Upper lobe of left lung (tissue), 6 donors: ENCODE measurements at places on chromosomes 2 and 18. TPM values are rescaled to one million over a fixed set of nuclear protein-coding genes. Genes with fewer than 3 reads are reported as not detected.

DNA sequence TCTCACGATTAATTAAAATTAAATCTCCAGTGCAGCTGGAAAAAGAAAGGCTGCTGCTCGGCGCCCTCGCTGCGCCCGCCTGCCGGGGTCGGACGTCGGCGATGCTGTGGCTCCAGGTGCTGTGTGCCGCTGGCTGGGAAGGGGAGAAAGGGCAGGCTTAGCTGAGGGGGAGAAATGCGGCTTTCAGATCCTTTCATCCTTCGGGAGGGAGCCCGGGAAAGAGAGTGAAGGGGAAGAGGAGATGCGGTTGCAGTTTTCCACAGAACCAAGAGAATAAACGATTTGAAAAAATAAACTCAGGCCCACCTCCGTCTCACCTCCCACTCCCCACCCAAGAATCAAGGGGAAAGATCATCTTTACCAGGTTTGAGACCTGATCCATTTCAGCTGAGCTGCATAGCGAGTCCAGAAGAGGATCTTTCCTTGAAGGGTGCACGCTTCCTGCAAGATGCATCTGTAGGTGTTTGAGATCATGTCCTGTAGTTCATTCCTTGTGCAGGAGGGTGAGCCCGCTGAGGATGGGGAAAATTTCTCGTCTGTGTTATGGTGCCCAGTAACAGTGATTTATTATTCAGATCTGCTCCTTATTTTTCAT is 495 bp downstream of the TMEM169 start:
- H3K4me3 ChIP-seq, result peak overlapping the region; percentile 64
- no peak for DNase-seq
- peaks cover 23% of the 10 kb centered on the region for H3K4me1 ChIP-seq
- no peaks in the 10 kb centered on the region for H3K27me3 ChIP-seq

GRCh38 chr2:162344617-162344950 is 652 bp downstream of the GCA start:
- H3K27me3 ChIP-seq, result no peaks in the 10 kb centered on the region
- peak overlapping the region; percentile 88 for H3K27ac ChIP-seq
- no peaks in the 10 kb centered on the region for H3K36me3 ChIP-seq

DNA sequence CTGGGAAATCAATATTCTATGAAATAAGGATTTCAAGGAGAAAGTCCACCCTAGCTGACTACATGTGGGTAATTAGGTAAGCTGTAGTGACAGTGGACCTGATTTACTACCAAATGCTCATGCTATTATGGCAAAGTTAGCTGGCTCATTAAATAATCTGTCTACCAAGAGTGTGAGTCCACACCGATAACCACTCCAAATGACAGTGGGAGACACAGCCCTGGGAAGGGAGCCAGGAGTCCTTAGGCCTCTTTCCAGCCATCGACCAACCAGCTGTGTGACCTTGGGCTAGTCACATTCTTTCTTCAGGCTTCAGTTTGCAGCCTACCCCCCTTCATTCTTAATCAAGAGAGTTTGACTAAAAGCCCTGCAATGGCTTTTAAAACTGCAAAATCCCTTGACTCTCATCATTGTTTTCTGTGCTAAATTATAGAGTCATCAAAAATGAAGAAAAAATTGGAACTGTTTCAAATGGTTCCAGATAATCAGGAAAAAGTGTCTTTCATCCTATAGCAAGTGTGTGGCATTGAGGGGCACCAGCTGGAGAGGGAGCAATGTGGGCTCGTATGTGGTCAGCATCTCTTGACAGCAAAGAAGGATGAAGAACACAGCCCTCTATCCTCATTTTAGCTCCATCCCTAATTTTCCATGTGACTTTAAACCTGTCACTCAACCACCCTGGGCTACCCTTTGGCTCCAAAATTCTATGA is 45.6 kb upstream of the SLC14A2 start:
- no peaks in the 10 kb centered on the region for H3K36me3 ChIP-seq
- no peak overlapping the region for H3K4me3 ChIP-seq
- no peak overlapping the region for H3K27ac ChIP-seq
- no peaks in the 10 kb centered on the region for H3K27me3 ChIP-seq
- no peaks in the 10 kb centered on the region for H3K4me1 ChIP-seq

- no peaks in the 10 kb centered on the region for H3K36me3 ChIP-seq
- H3K4me1 ChIP-seq, result peaks cover 18% of the 10 kb centered on the region
- H3K4me3 ChIP-seq, result no peak overlapping the region
- no peaks in the 10 kb centered on the region for H3K27me3 ChIP-seq
- H3K27ac ChIP-seq, result no peak overlapping the region
- DNase-seq, result no peak
Observed at GRCh38 chr2:158965107-158965506, 3.3 kb upstream of the TANC1 start.

- no peak overlapping the region for H3K27ac ChIP-seq
- H3K27me3 ChIP-seq, result no peaks in the 10 kb centered on the region
- DNase-seq, result no peak
Observed at GRCh38 chr2:38381381-38382143, 4.5 kb upstream of the ATL2 start.

GRCh38 chr18:22273101-22274039 is 104.0 kb downstream of the GATA6 start:
- H3K4me1 ChIP-seq, result peaks cover 15% of the 10 kb centered on the region
- no peaks in the 10 kb centered on the region for H3K36me3 ChIP-seq
- no peaks in the 10 kb centered on the region for H3K27me3 ChIP-seq
- DNase-seq, result no peak

GRCh38 chr2:221999166-221999565 is 299.6 kb downstream of the PAX3 start:
- H3K4me3 ChIP-seq, result no peak overlapping the region
- no peak overlapping the region for H3K27ac ChIP-seq
- H3K27me3 ChIP-seq, result no peaks in the 10 kb centered on the region
- no peaks in the 10 kb centered on the region for H3K36me3 ChIP-seq
- no peak for DNase-seq

GRCh38 chr2:213733893-213734292 is 449.6 kb downstream of the SPAG16 start:
- no peaks in the 10 kb centered on the region for H3K27me3 ChIP-seq
- no peak overlapping the region for H3K4me3 ChIP-seq
- no peaks in the 10 kb centered on the region for H3K36me3 ChIP-seq

DNA sequence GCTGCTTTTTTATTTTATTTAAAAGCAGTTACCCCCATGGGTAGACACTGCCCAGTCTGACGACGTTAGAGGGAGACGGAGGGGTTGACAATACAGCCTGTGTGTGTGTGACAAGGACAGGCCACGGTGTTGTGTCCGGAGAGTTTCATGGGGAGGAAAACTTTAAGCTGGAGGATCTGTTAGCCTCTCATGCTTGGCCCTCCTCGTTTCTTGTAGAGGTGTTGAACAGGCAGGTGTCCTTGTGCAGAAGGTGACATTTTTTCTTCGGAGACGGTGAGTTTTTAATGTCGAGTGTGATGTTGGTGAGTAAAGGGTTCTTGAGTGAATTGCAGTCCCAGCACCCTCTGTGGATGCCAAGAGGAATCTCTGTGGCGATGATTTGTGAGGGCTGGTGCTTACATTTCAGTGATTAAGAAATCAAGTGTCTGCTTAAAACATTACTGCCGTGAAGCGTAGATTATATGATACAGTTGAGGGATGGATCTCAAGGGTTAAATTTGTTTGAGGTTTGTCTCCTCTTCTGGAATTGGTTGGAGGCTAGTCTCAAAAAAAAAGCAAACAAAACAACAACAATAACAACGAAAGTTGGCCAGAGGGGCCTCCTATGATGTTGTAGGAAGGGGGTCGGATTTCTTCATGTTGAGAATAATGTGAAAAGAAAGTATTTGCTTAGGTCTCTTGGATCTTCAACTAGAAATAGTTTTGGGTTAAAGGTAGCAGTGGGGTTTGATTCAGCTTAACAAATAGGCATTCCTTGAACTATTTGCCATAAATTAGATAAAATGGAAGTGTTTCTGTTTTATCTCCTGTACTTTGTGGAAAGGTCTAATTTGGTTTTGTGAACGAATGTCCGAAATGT is 1.6 kb downstream of the NCOA1 start:
- peaks cover 29% of the 10 kb centered on the region for H3K4me1 ChIP-seq
- DNase-seq, result peak; percentile 43
- no peaks in the 10 kb centered on the region for H3K27me3 ChIP-seq
- H3K4me3 ChIP-seq, result peak overlapping the region; percentile 94

- H3K4me1 ChIP-seq, result no peaks in the 10 kb centered on the region
- H3K4me3 ChIP-seq, result no peak overlapping the region
- no peak for DNase-seq
- no peaks in the 10 kb centered on the region for H3K36me3 ChIP-seq
- H3K27me3 ChIP-seq, result no peaks in the 10 kb centered on the region
Observed at GRCh38 chr2:57726294-57726693, 320.3 kb upstream of the VRK2 start.

GRCh38 chr2:127695491-127696472 is 5.5 kb upstream of the SFT2D3 start:
- peaks cover 16% of the 10 kb centered on the region for H3K4me1 ChIP-seq
- peak; percentile 77 for DNase-seq
- peak overlapping the region; percentile 34 for H3K27ac ChIP-seq
- H3K27me3 ChIP-seq, result no peaks in the 10 kb centered on the region
- peak overlapping the region; percentile 26 for H3K4me3 ChIP-seq

DNA sequence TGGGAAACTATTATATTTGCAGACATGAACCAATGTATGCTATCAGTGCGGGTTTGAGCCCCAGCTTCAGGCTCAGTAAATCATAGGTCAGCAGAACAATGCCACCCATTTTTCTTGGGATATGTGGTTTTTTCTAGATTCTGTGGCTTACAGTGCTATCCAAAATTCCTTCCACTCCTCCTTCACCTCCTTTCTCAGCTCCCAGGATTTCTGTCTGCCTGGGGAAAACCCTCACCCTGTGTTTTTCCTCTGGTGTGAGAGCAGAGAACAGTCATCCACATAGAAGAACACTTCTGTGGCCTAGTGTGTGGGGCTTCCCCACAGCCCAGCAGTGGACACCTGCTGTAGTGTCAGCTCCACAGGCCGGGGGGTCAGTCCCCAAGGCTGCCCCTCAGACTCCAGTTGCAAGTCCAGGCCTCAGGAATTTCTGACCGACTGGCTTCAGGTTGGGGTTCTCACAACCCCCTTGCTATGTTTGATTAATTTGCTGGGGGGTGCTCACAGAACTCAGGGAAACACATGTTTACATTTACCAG is 238.2 kb downstream of the LDLRAD4 start:
- no peaks in the 10 kb centered on the region for H3K4me1 ChIP-seq
- H3K36me3 ChIP-seq, result no peaks in the 10 kb centered on the region
- H3K27me3 ChIP-seq, result no peaks in the 10 kb centered on the region

- no peaks in the 10 kb centered on the region for H3K27me3 ChIP-seq
- no peak for DNase-seq
- H3K4me1 ChIP-seq, result no peaks in the 10 kb centered on the region
- H3K36me3 ChIP-seq, result no peaks in the 10 kb centered on the region
- no peak overlapping the region for H3K27ac ChIP-seq
- no peak overlapping the region for H3K4me3 ChIP-seq
Observed at GRCh38 chr2:60408207-60408606, 145.2 kb downstream of the BCL11A start.

DNA sequence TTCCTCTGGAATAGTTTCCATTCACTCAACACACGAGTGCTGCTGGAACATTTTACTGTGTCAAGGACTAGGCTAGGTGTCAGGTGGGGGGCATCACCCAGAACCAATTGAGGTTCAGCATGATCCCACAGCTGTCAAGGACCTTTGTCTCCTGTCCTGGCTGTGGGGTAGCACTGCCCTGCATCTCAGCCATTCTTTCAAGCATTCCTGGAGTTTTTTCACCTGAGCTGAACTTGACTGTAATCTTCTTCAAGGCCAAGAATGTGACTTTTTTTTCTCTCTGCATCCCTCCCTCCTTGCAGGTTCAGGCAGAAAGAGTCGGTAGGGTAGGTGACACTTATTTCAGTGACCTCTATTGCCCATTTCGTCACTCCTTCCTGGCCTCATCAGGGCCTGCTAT is 3.5 kb downstream of the MAPK4 start:
- no peaks in the 10 kb centered on the region for H3K36me3 ChIP-seq
- H3K27ac ChIP-seq, result no peak overlapping the region
- H3K4me1 ChIP-seq, result peaks cover 19% of the 10 kb centered on the region
- no peaks in the 10 kb centered on the region for H3K27me3 ChIP-seq
- DNase-seq, result no peak

The C2orf92 gene
- 9.5 TPM for total RNA-seq

The ALPG gene
- not detected for total RNA-seq

The MOGAT1 gene
- 1.00 TPM for total RNA-seq

The ZNF396 gene
- 4.0 TPM for total RNA-seq

The DAW1 gene
- 0.66 TPM for total RNA-seq
